ENCODE measurements at places on chromosomes 16 and 17.

GRCh38 chr17:43995150-43995471, 9.3 kb upstream of the NAGS start:
- DNase-seq = no peak

- no peak for DNase-seq
Observed at GRCh38 chr17:4936436-4936835, 3.4 kb downstream of the SLC25A11 start.

DNA sequence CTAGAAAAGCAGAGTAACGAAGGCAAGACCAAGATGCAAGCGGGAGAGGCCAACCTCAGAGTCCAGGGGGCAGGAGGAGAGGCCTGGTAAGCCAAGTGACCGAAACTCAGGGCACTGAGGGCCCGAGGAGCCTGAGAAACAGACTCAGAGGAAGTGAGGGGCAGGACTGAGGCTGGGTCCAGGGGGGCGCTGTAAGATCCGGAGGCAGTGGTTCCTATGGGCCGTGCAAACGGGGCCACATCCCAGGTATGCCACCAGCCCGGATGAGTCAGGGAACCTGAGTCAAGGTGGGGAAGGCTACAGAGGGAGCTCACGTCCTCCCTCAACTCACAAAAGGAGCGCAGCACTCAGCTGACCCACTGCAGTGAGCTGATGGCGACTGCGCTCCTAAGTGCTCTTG, 8.3 kb downstream of the ZDHHC7 start:
- no peak for DNase-seq

DNA sequence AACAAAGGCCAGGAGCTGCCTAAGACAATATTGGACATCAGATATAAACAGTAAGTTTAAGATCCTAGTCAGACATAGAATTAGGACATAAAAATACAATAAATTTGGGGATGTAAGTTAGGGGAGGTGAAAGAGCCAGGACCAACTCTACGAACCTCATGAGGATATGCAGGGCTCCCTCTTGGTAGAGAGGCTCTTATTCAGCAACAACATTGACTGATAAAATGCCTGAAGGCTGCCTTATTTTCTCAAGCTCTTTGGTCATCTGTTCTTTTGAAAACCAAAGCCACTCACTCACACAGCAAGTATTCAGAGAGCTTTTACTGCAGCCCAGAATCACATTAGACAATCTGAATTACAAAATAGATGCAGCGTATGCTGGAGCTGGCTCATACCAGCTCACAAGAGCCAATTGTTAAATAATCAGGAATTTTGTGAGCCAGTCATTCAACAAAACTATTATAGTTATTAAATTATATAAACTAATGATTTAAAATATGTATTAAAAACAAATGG, 108.6 kb upstream of the CLEC3A start:
- no peak for DNase-seq

DNA sequence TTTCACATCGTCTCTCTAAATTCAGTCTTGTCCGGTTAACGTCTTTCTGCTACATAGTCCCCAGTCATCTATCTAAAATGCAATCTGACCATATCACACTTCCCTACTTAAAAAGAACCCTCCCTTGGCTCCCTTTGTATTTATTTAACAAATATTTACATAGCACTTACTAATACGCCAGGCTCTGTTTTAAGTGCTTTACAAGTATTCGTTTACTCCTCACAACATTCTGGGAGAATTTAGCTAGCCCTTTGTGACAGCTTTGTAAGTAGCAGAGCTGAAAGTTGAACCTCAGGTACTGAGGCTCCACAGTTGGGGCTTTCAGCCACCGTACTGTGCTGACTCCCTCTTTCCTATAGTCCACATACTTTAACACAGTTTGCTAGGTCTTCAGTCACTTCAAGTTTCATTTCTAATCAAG, 9.2 kb downstream of the PAFAH1B1 start:
- DNase-seq = no peak

- DNase-seq = no peak
Observed at GRCh38 chr17:8700546-8700945, 44.1 kb downstream of the CCDC42 start.

DNA sequence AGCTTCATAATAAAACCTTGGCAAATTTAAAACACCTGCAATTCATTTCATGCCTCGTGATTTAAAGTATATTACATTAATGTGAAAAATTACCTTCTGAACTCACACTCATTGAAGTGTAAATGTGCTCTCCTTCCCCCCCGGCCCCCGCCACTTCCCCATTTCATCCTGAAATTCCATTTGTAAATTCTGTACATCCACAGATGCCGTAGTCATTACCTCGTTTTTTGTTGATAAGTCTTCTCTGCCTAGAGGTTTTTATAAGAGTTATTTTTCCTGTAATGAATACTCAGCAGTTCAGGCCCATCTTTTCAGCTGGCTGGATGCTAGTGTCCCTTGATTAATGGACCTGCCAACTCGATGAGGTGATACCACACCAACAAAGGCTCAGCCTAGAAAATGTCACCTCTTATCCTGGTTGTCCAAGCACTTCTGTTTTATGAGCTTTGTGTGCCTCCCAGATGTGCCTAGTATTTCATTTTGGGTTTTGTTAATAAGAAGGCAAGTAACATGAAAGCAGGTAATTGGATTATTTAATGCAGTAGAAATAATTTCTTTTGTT, 64.8 kb upstream of the KIFC3 start:
- DNase-seq = no peak

DNA sequence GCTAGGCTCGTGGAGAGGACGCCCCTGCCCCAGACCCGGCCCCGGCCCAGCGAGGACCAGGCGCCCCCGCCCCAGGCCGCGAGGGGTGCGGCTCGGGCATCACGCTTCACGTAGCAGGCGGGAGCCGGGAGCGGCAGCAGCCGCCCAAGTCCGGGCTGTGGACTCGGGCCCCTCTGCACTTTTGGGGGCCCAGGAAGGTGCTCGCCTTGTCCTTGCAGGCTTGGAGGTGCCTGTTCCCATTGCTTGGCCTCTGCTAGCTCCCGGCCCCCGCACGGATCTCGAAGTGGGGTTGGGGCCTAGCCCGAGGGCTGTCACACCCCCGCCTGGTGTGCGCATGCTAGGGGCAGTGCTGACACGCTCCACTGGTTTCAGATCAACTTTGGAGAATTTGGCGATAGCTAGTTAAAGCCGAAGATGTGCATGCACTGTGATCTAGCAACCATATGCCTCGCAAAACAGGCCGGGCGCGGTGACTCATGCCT, 55.7 kb downstream of the WSB1 start:
- no peak for DNase-seq

- no peak for DNase-seq
Observed at GRCh38 chr17:45850011-45850410, 5.3 kb downstream of the SPPL2C start.

- DNase-seq = no peak
Observed at GRCh38 chr16:19765860-19766553, 47.9 kb downstream of the IQCK start.

DNA sequence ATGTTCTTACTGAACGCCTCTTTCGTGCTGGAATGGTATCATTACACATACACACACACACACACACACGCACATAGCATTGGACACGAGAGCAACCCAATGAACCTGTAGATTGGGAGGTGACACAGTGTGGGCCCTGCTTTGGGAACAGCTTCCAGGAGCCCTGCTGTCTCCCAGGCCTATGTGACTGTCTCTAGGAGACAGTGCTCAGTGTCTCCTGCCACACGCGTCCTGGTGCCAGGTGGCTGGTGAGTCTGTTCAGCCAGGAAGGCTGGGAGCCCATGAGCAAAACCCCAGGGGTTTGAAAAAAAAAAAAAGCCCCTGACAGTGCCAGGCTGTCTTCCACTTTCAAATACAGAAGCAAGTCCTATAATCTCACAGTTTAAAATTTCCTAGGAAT, 2.4 kb upstream of the SPOP start:
- no peak for DNase-seq

- no peak for DNase-seq
Observed at GRCh38 chr17:15503731-15504130, 36.3 kb upstream of the CDRT4 start.

GRCh38 chr17:51850201-51850600, 308.3 kb downstream of the CA10 start:
- DNase-seq = no peak

DNA sequence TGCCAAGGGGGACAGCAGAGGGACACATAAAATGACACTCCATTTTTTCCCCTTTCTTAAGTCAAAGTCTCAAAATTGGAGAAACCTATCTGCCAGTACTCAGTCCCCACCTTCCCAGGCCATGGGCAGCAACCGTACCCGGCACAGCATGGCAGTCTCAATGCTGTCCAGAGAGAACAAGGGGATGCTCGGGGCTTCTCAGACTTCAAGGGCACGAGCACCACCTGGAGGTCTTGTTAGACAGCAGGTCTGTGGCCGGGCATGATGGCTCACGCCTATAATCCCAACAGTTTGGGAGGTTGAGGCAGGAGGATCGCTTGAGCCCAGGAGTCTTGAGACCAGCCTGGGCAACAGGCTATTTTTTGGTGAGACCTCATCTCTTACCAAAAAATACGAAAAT, 3.2 kb downstream of the DNAH17 start:
- DNase-seq = no peak

- no peak for DNase-seq
Observed at GRCh38 chr16:49473131-49473530, 99.5 kb downstream of the C16orf78 start.

DNA sequence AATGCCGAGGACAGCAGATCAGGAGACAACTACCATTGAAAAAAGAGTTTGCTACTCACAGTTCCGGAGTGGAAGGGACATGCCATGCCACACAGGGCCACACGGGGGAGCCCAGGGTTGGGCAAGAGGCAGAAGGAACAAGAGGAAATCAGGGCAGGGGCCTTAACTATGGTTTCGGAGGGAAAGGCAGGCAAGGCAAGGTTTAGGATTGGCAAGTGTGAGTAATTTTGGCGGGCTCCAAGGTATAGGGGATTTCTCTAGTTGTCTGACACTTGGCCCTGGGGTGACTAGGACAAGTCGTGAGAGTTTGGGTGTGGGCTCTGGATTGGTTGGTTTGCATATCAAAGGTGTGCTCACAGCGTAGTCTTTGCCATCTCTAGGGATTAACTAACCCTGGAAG, 27.0 kb upstream of the NTN1 start:
- DNase-seq = peak; percentile 46

DNA sequence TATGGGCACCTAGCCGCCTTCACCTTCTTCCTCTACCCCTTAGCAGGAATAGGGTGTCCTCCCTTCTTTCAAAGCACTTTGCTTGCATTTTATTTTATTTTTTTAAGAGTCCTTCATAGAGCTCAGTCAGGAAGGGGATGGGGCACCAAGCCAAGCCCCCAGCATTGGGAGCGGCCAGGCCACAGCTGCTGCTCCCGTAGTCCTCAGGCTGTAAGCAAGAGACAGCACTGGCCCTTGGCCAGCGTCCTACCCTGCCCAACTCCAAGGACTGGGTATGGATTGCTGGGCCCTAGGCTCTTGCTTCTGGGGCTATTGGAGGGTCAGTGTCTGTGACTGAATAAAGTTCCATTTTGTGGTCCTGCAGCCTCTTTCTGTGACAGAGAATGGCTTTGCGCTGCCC, 4.6 kb downstream of the TMUB2 start:
- DNase-seq = no peak

- DNase-seq = no peak
Observed at GRCh38 chr16:48271728-48272127, 24.4 kb upstream of the ABCC11 start.

DNA sequence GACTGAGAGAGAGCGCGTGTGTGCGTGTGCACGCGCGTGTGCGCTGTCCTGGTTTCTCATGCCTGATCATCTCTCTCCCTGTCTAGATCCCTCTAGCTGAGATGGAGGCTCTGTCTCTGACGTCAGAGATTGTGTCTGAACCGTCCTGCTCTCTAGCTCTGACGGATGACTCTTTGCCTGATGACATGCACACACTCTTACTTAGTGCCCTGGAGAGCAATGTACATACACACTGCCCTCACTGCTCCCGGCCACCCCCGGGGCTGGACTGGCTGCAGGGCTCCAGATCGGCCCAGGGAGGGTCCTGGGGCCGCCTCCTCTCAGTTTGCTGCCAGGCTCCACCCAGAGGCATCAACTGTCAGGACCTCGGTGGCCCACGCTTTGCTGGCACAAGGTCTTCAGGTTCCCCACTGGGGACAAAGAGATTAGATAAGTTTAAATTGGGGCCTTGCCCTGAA, 13.1 kb upstream of the ABCC3 start:
- peak; percentile 26 for DNase-seq

DNA sequence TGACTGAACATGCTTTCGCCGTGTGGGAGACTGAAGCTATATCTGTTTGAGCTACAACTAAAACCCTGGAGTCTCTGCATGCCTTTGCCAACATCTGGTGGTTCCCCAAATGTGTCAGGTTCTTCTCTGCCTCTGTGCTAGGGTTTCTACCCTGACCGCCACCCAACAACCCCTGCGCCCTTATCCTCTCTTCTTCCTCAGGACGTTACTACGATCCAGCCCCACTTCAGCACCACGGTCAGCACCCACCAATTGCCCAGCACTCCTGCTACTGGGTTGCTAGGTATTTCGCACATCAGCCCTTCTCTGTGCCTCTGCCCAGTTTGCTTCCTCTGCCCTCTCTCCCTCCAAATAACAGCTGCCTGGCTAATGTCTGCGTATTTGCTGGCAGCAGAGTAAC, 106.3 kb upstream of the HSBP1 start:
- peak; percentile 19 for DNase-seq

DNA sequence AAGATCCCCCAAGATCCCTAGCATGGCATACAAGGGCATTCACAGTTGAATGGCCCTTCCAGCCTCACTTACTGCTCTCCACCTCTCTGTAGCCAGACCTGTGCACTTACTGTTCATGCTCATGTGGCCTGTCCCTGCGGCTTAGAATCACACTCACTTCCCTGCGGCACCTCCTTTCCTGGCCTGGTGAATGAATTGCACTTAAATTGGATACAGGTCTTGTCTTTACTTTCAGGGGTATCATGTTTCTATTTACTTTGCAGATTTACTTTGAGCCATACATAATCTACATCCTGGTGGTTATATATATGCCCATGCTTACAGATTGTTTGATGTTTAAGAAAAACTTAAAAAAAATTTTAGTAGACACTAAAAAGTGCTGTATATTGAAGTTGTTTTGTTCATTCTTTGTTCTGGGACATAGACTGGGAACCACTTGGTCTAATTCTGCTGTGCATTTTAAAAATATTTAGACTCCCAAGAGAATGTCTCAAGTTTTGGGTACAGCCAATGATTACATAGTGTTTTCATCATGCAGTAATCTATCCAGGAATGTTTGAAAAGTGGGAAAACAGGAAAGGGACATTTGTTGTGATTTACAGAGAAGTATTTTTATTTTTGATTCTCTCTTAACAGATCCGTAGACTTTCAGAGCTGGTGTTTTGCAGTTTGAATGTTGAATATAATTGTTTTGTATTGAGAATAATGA, 63.9 kb downstream of the NUP88 start:
- no peak for DNase-seq

GRCh38 chr16:46482895-46483294, 138.3 kb downstream of the SHCBP1 start:
- DNase-seq = no peak

- DNase-seq = peak; percentile 91
Observed at GRCh38 chr16:58494981-58495520, 4.9 kb upstream of the NDRG4 start.

DNA sequence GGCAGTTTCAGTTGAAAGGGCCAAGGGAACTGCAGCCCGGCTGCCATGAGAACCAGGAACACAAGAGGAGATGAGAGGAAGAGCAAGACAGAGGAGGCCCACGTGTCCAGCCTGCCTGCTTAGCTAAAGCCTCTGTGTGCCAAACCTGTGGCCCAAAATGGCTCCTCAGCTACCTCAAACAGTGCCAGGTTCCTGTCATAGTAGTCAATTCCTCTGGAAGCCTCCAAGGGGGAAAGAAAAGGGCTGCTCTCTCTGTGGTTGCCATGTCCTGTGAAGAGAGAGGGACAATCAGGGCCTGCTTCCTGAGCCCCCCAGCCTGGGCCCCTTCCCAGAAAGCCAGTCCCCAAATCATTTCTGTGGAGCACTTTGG, 5.2 kb downstream of the SLC12A4 start:
- no peak for DNase-seq

- peak; percentile 62 for DNase-seq
Observed at GRCh38 chr17:74780443-74781238, 4.5 kb upstream of the NAT9 start.
